ENCODE measurements at places on chromosomes 7 and 10. TPM values are rescaled to one million over a fixed set of nuclear protein-coding genes. Genes with fewer than 3 reads are reported as not detected.
A peak's percentile ranks its signal among the peaks of the same experiment; 100 is the strongest.

SLC13A1 gene
- total RNA-seq, result 0.03 TPM

GRCh38 chr7:152667958-152668357, 8.0 kb downstream of the XRCC2 start:
- no peaks in the 10 kb centered on the region for H3K27me3 ChIP-seq
- H3K27ac ChIP-seq, result no peak overlapping the region
- no peak for DNase-seq
- peaks cover 63% of the 10 kb centered on the region for H3K36me3 ChIP-seq

DNA sequence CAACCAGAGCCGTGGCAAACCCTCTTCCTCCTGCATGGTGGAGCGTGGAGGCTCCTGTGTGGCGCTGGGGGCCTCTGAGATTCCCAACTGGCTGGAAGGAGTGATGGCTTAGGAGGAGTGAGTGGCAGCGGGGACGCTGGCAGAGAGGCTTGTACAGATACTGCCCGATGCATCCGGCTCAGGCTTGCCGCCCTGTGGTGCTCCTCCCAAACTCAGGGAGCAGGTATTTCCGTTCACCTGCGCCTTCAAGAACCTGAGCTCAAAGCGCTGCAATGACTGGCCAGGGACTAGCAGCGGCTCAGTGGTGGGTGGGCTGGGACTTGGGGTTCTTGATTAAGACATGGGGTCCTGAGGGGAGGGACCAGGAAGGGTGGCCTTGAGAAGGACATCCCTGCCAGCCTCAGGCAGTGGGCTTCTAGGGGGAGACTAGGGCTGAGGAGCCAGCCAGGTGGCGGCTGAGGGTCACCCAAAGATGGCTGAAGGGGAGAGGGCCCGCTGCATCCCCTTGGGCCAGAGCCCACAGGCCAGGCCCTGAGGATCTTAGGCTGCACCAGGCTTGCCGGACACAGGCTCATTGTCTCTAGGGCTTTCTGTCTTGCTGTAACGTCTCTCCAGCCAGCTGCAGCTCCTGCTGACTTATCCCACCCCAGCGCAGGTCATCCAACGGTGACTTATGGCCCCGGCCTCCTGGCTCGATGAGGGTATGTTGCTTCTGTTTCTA, 3.2 kb downstream of the ZNF775 start:
- no peak overlapping the region for H3K4me3 ChIP-seq
- no peak overlapping the region for H3K27ac ChIP-seq
- H3K4me1 ChIP-seq, result peaks cover 39% of the 10 kb centered on the region
- no peaks in the 10 kb centered on the region for H3K36me3 ChIP-seq

DNA sequence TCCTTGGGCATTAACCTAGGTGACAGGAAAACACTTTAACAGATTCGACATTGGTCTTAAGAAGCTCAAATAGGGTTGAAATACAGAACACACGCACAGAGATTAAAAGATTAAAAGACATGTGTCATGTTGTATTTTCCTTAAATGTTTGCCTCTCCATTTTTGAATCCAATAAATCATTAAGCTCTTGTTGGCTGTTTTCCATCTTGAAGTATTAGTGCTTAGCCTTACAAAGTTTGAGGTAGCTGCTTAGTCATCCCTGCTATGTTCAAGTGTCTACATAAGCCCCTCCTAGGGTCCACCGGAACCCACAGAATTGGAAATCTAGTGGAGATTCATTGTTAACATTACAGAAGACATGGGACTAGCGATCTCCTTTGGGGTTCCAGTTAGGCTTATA, 12.7 kb upstream of the GJD4 start:
- H3K36me3 ChIP-seq, result no peaks in the 10 kb centered on the region
- DNase-seq, result no peak
- H3K27ac ChIP-seq, result no peak overlapping the region
- H3K4me1 ChIP-seq, result no peaks in the 10 kb centered on the region

DNA sequence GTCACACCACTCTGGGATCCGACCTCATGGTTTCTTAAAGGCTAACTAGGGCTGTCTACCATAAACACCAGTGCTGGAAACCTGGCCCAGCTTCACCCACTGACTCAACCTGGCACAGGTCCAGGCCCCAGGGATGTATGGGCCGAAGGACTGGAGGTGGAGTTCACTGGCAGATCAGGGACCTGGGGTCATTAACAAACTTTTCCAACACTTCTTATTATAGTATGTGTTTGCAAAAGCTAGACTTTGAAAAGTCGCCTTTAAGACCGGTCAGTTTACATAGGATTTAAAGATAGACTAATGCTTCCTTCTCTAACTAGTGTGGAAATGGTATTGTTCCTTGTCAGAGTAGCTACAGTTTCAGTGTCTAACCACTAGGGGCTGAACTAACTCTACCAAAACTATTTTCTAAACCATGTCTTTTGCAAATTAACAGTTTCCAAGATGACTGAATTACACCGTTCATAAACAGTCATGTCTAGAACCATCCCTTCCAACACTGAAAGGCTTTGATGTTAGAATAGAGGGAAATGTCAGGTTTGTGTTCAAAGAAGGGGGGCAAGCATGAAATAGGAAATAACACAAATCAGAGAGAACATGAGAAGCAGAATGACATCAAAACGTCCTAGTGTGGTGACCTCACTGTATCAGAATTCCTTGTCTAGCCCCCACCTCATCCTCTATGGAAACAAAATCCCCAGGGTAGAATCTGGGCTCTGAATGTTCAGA, 29.7 kb downstream of the STN1 start:
- peak; percentile 77 for DNase-seq
- peak overlapping the region; percentile 0 for H3K27ac ChIP-seq
- H3K36me3 ChIP-seq, result no peaks in the 10 kb centered on the region
- no peak overlapping the region for H3K4me3 ChIP-seq

GRCh38 chr7:149071641-149072437, 18.7 kb downstream of the ZNF786 start:
- H3K4me1 ChIP-seq, result no peaks in the 10 kb centered on the region
- H3K36me3 ChIP-seq, result no peaks in the 10 kb centered on the region
- no peak overlapping the region for H3K27ac ChIP-seq
- no peak for DNase-seq
- H3K27me3 ChIP-seq, result no peaks in the 10 kb centered on the region

DNA sequence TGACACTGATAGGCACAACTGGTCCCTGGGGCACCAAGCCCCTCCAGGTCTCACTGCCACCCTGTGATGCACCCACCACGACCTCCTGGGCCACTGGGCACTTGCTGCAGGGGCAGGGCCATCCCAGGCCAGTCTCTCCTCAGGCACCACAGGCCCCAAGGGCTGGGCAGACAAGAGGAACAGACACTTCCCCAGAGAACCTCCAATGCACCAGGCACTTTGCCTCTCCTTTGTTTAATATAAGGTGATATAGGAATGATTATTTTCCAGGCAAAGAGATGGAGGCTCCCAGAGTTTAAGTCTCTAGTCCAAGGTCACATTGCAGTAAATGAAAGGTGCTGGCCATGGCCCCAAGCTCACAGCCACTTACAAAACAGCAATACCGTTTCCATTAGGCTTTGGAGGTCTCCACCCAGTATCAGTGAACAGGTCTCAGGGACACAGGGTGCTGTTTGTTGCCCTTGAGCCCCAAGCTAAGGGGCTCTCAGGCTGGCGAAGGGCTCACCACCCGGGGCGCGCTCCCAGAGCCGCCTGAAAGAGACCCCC, 4.5 kb downstream of the DEPP1 start:
- DNase-seq, result no peak
- no peaks in the 10 kb centered on the region for H3K27me3 ChIP-seq
- peaks cover 31% of the 10 kb centered on the region for H3K4me1 ChIP-seq
- H3K4me3 ChIP-seq, result no peak overlapping the region
- H3K36me3 ChIP-seq, result 0 out of 2 replicates have a peak, but pooled peaks cover 3% of the 10 kb centered on the region
- H3K27ac ChIP-seq, result no peak overlapping the region
